ENCODE measurements at places on chromosomes 11 and 22.

DNA sequence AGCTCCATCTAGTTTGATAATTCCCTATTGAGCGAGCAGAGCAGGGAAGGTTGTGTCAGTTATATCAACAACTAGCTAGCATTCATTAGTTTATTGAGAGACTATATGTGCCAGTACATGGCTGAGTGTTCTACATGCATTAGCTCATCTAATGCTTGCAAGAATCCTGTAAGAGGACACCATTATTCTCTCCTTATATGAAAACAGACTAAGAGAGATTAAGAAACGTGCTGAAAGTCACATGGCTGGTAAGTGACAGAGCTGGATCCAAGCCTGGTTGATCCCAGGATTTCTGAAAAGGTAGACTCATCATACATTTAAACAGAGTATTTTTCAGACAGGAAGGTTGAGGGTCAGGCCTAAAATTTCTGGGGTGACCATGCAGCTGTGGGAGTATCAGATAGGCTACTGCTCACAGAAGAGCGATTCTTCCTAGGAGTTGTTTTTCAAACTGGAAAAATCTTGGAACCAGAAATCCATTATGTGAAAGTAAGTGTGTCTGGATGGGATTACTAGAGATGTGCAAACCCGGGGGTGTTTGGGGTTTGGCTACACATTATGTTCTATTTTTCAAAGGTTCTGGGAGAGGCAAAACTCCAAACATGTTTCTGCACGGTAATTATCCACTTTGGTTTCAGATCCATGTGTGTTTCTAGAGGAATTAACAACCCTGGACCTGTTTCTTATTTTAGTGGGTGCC is 213.3 kb downstream of the FAM76B start:
- no peak for DNase-seq

DNA sequence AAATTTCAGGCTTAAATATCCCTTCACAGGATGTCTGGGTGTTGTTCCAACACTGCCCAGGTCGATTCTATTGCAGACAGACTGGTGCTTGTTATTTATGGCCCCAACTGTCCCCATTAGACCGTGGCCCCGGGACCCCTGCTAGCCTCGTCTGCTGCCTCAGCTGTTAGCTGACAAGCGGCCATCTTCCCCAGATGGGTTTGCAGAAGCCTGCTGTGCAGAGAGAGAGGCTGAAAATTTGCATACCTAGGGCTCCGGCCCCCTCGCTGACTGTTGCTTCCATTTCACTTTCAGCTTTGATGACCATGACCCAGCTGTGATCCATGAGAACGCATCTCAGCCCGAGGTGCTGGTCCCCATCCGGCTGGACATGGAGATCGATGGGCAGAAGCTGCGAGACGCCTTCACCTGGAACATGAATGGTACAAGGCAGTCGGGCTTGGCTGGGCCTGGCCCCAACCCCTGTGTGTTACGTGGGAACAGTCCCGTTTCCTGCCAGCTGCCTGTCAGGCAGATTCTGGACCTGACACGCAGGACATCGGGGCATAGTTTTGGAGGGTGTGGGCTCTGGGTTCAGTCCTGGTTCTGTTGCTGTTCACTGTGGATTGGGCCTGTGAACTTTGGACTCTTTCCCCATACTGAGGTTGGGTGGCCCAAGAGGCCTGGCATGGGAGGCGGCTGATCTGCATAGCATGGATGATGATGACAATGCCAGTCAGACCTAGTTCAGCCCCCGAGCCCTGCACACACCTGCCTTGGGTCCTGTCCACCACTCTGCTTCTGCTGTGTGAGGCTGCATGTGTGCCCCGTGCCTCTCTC is 16.4 kb downstream of the SMARCB1 start:
- no peak for DNase-seq

GRCh38 chr11:21072558-21072957 is 403.2 kb downstream of the NELL1 start:
- DNase-seq, result no peak

DNA sequence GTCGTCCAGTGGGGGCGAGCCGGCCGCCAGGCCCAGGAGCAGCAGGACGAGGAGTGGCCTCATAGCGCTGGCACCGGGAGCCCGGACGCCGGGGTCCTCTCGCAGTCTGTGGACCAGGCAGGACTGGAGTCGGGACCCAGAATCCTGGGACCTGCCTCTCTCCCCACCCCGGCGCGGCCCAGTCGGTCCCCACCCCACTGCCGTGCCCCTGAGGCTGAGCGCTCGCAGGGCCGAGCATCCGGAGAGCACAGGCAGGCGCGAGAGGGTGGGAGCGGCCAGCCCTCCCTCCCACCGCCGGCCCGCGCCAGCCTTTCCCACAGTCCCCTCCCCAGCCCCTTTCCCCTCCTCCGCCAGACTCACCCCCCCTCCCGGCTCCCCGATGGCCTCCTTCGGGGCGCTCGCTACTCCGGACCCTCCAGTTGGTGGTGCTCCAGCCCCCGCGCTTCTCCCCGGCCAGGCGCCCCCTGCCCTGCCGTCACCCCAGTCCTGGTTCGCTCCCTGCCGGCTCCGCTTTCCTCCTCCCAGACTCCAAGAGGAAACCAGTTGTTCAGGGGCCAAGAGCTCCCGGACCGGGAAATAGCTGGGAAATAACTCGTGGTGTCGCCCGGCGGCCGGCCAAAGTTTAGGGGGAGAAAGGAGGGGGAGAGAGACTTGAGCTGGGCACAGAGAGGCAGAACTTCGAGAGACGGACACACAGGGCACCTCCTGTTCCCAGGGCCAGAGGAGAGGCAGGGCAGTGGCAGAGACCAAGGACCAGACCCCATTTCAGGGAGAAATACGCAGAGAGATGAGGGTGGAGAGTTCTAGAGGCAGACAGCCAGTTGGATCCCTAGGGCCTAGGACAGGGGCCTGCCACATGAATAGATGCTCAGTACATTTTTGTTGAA is at the start of gene C1QTNF5:
TSS of gene C1QTNF5 (minus strand) at position 549 of the 887 bp plus-strand sequence. CDS start at position 63, 486 bp downstream.
- no peak for DNase-seq

DNA sequence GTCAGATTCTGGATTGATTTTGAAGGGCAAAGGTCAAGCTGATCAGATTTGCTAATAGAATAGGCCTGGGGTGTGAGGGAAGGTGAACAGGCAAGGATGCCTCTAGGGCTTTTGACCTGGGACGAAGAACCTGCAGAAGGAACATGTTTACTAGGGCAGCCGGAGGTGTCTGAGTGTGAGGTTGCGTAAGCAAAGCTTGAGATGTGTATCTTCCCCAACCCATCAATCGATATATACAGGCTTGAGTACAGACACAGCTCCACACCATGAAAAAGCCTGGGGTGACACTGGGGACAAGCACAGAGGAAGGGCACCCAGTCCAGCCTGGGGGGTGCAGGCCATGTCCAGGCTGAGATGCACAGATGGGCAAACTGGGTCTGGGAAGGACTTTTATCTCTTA is 1.1 kb downstream of the LHFPL7 start:
- DNase-seq, result no peak

DNA sequence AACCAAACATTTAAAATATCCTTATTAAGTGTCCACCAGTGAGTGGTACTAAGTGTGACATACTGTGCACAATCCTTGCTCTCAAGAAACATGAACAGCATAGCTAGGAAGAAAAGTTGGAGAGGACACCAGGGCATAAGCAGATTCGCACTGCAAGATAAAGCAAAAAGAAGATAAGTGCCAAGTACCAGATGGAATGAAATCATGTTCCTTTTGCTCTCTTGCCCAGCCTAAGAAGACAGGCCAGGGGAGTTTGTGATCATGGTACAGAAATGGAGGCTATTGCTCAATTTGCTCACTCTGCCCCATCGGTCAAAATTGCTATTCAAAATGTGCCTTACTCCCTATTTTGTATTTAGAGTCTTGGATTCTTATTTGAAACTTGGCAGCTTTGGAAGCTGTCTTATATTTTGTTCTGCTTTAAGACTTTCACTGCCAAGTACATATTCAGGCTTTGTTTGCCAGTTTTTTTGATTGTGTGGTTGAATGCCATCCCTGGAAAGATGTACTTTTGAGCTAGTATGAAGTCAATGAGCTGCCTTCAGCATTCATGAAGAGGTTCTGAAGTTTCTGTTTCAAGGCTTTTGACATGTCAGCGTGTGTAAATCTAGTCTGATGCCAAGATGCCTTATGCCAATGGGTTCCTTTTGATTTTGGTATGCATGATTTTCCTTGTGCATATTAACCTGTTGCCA is 90.3 kb downstream of the PAX6 start:
- DNase-seq, result no peak

DNA sequence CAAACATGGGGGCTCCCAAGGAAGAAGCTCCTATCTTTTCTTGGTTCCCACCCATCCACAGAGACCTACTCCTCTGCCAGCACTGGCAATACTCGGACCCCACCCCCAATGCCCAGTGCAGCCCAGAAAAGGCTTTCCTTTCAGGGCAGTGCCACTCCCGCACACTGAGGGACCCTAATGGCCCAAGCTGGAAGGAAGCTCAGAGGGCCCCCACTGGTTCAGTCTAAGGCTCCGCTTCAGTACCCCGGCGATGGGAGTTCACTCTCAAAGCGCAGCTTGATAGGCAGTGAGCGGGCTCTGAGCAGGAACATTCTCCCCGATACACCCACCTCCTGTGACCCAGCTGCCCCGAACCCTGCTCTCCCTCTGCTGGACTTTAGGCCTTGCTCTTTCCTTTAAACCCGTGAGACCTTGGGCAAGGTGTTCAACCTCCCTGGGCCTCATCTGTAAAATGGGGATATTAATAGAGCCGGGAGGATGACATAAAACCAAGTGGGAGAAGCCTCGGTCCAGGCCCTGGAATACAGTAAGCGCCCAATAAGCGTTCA is 48.4 kb downstream of the CHRDL2 start:
- no peak for DNase-seq

DNA sequence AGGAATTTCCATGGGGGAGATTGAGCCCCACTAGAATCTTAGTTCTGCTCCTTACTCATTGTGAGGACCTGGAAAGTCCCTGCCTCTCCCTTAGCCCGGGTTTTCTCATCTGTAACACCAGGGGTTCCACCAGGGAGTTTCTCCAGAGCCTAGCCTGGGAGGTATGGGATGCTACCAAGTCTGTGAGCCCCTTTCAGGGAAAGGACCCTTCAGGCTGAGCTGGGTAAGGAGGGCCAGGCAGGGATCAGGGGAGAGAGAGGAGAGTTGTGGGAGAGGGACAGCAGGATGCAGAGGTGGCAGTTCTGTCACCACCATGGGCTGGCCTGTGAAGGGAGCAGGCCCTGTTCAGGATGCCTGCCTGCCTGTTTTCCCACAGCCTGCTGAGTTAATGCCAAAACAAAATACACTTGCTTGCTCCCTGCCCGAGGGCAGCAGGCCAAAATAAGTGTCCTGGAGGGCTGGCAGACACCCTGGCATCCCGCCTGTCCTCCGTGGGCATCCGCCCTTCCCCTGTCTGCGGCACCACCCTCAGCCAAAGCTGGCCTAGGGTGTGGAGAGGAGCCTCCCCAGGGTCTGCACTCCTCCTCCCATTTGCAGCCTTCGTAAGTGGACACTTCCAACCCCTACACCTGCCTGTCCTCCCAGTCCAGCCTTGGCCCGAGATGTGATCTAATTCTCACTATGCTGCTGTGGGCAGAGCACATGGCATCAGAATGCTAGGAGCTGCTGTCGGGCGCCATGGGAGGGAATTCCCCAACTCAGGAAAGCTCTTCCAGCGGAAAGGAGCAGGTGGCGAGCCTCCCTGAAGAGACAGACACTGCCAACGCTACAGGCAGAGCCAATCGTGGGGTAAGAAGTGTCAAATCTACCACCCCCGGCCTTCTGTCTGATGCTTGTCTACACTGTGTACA is 5.9 kb upstream of the FCHSD2 start:
- peak; percentile 45 for DNase-seq

GRCh38 chr11:125645871-125646270 is 20.9 kb downstream of the CHEK1 start:
- no peak for DNase-seq

GRCh38 chr22:24153959-24154358 is 27.3 kb upstream of the SUSD2 start:
- no peak for DNase-seq

GRCh38 chr11:27771516-27771915 is 71.3 kb upstream of the BDNF start:
- no peak for DNase-seq

DNA sequence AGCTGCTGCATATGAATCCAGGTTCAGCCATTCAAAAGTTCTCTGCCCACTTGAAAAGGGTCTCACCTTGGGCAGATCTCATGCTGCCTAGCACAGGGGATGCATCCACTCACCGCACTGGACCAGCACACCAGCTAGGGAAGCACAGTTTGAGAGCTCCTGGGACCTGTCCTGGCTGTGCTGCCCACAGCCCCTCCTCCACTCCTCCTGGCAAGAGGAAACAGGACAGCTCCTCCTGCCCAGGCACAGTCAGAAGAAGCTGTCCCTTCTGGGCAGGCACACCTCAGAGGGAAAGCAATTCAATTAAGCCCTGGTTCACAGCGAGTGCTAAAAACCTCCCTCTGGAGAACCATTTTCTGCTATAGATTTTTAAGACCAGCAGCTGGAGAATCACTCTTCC is 146.7 kb downstream of the ST3GAL4 start:
- no peak for DNase-seq

DNA sequence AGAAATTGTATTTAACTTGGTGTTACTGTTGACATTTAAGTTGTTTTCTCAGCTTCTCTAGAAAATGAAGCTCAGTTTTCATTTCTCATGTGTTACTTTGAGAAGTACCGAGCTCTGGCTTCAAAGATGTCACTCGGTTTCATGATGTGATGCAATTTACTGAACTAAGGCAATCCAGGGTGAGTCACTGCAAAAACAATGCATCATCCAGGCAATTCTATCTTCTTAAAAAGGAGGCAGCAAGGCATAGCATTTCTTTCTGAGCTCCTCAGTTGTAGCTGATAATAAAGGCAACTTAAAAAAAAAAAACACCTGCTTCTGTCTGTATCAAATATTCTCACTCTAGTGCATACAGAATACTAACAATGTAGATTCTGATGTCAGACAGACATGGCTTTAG is 91.1 kb upstream of the KCNA4 start:
- DNase-seq, result no peak

DNA sequence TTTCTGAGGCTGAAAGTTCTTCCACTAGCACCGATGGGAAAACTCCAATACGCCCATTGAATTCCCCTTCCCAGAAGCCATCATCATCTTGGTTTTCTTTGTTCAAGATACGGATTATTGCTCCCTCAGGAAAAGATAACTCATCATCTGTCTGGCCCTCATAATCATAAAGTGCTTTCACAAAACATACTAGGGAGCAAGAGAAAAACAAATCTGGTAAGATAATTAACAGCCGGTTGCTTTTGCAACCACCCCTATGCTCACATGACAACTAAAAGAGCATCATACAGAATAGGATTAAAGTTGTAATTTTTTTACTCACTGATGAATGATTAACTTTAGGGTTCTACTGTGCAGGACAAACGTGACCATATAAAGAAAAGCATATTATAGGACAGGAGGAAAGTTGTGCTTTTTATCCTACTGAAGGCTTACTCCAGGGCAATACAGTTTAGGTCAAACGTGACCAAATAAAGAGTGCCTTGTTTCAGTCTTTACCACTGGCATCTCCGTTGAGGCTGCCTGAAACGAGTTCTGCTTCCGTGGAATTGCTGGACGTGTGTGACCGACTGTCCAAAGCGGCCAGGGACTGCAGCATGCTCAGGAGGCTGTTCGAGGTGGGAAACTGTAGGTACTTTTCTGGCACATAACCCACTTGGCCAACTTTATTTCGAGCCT is 28.6 kb downstream of the ATG16L2 start:
- no peak for DNase-seq

DNA sequence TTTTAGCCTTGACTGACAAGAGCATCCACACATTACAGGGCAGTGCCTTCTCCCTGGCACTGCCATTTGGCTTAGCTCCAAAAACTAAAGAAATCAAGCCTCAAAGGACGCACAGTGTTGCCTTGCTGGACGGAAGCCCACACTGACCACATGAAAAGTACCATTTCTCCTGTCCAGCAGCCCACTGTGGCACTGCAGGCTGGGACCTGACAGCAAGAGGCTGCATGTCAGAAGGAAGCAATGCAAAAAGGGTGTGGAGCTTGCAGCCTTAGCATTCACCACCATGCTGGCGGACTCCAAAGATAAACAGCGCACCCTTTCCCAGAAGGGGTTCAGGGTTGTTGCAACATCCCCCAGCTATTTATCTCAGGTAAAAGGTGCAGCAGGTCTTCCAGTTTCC is 109.3 kb upstream of the BMAL1 start:
- DNase-seq, result no peak
